ENCODE measurements at places on chromosomes 13 and 19. TPM values are rescaled to one million over a fixed set of nuclear protein-coding genes. Genes with fewer than 3 reads are reported as not detected.

DNA sequence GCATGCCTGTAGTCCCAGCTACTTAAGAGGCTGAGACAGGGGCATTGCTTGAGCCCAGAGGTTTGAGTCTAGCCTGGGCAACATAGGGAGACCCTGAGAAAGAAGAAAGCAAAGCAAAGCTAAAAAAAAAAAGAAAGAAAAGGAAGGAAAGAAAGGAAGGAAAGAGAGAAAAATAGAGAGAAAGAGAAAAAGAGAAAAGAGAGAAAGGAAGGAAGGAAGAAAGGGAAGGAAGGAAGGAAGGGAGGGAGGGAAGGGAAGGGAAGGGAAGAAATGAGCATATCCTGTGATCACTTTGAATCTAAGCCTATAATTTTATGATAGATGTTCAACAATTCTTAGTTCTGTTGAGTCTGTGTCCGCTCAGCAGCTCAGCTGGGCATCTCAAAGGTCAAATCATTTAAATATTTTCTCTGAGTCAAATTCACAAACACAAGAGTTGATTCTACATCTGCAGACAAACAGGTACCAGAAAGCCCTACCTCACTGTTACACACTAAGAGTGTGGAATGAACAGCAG lies 70.4 kb downstream of the SUCLA2 start:
- DNase-seq, result no peak

GRCh38 chr13:112902669-112903068 lies 66.3 kb upstream of the MCF2L start:
- no peak for DNase-seq

DNA sequence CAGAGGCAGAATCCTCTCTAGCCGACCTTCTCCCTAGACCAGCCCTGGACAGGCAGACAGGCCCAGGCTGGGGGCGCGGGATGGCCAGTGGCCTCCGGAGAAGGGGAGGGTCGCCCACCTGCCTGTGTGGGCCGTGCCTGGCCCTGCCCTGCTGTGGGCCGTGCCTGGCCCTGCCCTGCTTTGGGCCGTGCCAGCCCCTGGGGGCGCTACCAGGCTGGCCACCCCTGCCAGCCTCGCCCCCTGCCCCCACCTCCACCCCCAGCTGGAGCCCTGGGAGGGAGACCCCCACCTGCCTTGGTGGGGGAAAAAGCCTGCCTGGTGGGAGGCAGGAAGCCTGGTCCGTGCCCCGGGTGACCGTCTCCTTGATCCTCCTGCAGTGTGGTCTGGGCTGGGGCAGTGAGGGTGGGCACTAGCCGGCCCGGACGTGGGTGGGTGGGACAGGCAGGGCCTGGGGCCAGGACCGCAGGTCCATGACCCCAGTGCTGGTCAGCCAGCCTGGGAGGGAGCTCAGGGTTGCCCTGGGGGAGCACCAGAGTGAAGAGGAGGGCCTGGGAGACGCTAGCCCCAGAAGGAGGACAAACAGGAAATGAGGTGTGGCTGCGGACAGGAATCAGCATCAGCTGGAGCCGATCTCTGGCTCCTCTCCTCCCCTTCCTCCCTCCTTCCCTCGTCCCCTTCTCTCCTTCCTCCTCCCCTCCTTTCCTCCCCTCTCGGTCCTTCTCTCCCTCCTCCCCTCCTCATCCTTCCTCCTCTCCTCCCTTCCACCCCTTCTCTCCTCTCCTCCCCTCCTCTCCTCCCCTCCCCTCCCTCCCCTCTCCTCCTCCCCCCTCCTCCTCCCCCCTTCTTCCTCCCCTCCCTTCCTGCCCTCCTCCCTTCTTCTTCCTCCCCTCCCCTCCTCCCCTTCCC lies 5.1 kb upstream of the MKNK2 start:
- DNase-seq, result peak; percentile 80

- no peak for DNase-seq
Measured at GRCh38 chr19:5225486-5226345, 114.9 kb downstream of the PTPRS start.

Gene NTN5
- total RNA-seq, result 3.4 TPM

Gene TBXA2R
- 1.8 TPM for total RNA-seq

All from ovary (tissue), 10 donors.